ENCODE measurements at places on chromosomes 2 and 18.

DNA sequence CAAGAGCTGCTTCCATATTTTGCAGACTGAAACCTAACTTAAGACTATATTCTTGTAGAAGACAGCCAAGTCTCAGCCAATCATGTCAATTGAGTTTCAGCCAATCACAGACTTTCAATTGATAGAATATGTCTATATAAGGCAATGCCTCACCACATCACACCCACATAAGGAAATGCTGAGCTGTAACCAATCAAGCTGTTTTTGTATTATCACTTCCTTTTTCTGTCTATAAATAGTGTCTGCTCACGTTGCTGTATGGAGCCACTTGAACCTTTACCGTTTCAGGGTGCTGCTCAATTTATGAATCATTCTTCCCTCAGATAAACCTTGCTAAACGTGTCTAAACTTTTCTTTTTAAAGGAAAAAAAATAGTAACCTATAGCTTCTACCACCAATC is 1554.4 kb upstream of the LRRTM1 start:
- DNase-seq: no peak

- DNase-seq: no peak
Measured at GRCh38 chr2:239952251-239952650, 72.9 kb downstream of the NDUFA10 start.

GRCh38 chr2:12457831-12458230 is 258.9 kb upstream of the TRIB2 start:
- DNase-seq: no peak

GRCh38 chr2:120666433-120666832 is 69.2 kb upstream of the GLI2 start:
- no peak for DNase-seq

DNA sequence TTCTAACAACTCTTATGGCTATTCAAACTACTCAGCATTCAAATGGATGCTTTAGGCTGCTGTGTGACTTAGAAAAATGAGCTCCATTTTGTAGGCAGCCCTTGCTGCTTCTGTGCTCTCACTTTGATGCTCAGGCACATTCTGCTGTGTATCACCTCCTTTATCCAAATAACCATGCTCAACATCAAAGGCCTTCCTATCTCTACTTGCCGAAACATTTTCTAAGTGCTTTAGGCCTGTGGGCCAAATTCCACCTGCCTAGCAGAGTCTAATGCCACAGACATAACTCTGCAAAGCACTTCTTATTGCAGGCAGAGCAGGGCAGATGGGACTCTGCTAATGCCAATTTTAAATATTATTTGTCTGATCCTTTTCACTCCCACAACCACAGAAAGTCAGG is 397.4 kb downstream of the RND3 start:
- no peak for DNase-seq

GRCh38 chr18:12862467-12862866 is 21.6 kb downstream of the PTPN2 start:
- no peak for DNase-seq

DNA sequence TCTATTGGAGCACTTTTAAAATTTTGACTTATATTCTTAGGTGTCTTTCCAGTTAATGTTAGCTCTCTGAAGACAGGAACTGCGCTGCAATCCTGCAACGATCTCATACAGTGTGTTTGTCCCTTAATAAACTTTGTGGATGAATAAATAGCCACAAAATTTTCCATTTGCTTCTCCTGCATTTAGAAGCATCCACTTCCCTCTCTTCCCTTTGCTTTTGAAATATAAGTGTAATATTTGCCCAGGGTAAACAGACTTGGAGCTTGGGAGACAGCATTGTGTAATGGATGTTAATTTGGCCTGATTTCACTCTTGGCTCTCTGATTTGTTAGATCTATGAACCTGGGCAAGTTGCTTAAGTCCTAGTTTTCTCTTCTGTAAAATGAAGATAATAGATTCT is 58.2 kb upstream of the CD28 start:
- no peak for DNase-seq

GRCh38 chr2:221425891-221426290 is 146.2 kb downstream of the EPHA4 start:
- DNase-seq: no peak

- DNase-seq: no peak
Measured at GRCh38 chr2:96511851-96512250, 6.7 kb upstream of the NEURL3 start.

DNA sequence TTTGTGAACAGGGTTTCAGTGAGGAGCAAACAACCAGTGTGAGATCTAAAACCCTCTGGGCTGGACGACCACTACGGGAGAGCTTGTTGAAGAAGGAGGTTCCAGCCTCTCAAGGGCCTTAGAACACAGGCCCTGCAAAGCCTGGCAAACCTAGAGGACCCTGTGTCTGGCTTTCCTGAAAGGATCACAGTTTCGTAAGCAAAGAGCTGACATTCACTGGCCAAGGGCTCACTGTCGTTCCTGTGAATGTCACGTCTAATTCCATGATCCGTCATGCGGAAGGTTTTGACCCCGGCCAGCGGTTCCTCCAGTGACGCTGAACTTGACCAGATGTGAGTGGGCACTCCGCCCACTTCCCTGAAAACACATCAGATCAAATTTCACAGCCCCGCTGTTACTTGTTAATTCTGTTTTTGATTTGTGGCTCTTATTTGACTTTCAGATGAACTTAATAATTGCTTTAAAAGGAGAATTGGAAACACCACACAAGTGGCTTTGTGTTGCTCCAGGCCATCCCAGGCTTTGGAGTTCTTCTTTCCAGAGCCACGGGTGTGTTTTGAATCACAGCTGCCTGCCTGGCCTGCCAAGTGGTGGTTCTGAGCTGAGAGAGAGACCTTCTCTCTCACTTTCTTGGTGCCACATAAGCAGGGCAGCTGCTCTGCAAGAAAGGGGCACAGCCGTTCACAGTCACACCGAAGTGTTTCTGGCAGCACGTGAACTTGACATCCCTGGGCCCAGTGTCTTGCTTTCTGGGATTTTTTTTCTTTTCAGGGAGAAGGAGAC is 308.4 kb downstream of the NDUFA10 start:
- no peak for DNase-seq
